ENCODE measurements at places on chromosomes 11 and 22.
A peak's percentile ranks its signal among the peaks of the same experiment; 100 is the strongest.

DNA sequence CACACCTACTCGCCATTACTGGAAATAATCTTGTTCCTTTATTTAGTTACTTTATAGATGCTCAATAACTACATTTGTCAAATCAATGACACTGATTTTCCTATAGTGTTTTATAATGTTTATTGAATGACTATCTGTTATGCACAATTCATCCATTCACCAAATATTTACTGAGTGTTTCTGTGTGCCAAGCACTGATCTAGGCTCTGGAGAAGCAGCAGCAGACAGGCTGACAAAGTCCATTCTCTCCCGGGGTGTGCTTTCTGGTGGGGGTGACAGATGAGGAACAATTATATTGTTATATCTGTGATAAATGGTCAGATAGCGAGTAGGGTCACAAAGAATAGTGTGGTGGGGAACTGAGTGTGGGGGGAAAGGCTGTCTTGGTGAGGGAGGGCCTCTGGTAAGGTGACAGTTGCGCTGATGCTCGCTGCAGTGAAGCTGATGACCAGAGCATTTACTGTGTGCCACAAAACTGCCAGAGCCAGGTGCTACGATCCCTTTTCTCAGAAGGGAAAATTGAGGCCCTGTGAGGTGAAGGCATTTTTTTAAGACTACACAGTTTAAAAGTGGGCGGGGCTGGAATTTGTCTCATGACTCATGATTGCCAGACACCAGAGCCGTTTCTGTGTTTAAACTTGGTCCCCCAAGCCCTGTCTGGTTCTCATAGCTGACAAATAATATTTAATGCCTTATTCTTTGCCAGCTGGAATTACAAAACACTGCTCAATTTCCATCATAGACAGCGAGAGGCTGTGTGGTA is 10.2 kb downstream of the PACS1 start:
- no peak for DNase-seq

DNA sequence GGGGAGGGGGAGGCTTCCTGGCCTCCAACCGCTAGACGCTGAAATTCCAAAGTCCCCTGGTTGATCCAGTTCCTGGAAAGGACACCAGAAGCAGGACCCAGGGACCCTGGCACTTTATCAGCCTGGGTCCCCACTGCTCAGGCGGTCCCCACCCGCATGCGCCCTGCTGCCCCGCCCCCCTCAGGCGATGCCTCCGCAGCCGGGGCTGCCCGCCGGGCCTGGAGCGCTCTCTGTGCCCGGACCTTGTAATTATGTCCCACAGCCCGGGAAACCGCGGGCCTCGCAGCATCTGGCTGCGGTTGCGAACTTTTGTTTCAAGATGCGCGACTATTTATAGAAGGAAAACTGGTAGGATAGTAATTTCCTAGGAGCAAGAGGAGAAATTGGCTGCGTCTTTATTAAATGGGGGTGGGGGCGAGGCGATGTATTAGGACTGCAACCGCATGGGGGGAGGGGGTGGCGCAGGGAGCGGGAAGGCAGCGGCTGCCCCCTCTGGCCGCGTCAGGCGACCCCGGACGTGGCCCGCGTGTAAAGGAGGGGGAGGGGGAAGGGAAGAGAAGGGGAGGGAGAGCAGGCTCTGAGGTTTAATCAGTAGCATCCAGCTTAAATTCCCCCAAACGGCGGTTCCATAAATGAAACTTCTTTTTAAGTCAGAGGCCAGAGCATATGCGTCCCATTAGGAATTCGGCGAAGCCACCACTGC is 6.1 kb downstream of the WNT7B start:
- DNase-seq = no peak

DNA sequence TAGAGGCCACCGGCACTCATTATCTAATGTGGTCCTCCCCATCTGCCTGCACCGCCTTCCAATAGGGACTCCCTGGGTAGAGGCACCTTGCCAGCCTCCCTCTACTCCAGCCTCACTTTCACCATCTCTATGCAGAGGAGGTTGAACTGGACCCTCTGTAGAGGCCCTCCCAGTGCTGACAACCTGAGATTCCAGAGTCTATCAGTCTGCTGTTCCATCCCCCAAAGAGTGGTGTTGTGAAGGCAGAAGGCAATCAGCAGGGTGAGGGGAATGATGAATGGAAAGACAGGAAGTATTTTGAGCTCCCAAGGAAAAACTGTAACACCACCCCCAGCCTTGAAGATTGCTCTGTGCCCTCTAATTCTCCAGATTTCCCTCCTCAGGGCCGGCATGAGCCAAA is 77.9 kb downstream of the THAP12 start:
- no peak for DNase-seq

DNA sequence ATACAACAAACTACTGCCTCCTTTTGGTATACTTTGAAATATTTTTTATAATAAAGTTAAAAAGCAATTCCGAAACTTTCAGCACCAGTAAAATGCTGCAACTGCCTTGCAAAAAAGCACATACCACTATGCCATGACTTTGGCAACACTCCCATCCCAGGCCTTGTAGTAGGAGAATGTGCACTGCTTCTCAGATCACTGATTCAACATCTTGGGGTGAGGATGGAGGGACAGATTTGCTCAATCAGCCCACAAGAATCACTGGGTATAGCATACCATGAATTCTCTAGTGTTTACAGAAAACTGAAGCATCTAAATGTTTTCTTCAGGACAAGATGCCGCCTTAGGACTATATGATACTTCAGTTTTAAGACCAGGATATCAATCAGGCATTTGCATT is 14.9 kb downstream of the EIF4ENIF1 start:
- no peak for DNase-seq

DNA sequence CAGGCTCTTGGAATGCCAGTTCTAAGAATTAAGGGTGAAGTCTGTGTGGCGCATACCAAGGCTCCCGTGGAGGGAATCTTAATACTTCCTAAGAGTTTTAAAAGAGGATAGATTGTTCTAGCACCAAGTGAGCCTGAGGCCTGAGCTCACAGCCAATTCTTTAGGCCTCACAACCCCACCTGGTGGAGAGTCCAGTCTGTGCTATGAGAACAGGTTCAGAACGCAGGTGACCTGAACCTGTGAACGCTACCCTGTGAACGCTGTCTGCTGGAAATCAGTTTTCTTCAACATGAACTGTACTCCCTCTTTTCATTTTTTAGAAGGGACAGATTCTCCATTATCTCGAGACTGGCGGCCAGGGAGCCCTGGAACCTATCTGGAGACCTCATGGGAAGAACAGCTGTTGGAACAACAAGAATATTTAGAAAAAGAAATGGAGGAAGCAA is 43.2 kb upstream of the DLAT start:
- DNase-seq = peak; percentile 26

- DNase-seq = no peak
Observed at GRCh38 chr11:116454020-116454645, 318.7 kb downstream of the BUD13 start.

Data from activated CD4-positive, alpha-beta T cell treated with anti-CD3 and anti-CD28 coated beads, Interleukin-2, amount 50 U/mL, for 24 hours (primary cell).